ENCODE measurements at places on chromosomes 3 and 15.

GRCh38 chr3:43490640-43491185, 131.1 kb downstream of the ANO10 start:
- no peak for DNase-seq

GRCh38 chr15:39542385-39543065, 38.4 kb upstream of the THBS1 start:
- no peak for DNase-seq

DNA sequence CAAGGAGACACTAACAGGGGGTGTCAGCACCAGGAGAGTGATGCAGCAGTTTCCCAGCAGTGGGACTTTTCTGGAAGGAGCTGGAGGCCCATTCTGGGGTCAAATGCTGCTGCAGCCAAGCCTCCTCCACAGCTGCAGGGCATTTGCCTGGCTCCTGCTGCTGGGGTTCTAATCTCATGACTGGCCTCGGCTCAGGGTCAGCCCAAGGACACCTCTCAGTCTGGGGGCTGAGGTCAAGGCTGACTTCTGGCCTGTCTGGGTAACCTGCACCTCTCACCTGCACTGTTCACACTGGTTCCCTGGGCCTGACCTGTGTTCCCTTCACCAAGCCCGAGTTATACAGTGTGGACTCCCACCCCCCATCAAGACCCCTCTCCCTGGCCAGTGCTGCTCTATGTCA, 10.4 kb upstream of the C15orf39 start:
- no peak for DNase-seq

GRCh38 chr15:67917636-67918035, 77.8 kb upstream of the RNU6-1 start:
- DNase-seq: no peak

DNA sequence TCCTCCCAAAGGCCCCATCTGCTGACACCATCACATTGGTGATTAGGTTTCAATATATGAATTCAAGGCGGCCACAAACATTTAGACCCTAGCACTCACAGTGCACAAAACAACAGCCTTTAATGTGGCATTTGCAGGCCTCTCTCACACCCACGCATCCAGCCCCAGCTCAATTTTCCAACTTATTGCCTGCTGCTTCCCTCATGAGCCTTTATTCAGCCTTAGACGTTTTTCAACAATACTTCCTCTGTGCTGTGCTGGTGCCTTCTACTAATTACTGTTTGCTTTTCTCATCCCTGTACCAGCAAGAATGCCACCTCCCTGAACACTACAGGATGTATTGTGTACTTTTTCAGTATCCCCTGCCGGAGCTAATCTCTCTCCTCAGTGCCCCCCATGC, 334.6 kb downstream of the GABRB3 start:
- no peak for DNase-seq

DNA sequence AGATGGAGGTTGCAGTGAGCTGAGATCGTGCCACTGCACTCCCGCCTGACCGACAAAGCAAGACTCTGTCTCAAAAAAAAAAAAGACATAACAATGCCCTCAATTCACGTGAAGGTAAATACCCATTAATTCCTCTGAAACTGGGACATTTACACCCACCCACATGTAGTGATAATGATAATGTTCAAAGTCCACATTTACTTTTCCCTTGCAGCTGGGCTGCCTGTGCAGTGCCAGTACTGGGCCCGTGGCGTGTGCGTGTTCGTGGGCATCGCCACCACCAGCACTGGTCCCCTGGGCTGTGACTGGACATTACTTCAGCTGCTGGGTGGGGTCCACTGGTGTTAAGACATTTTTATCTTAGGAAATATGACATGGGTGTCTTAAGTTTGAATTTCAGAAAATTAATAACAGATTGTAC, 123.6 kb downstream of the SLC25A26 start:
- DNase-seq: no peak

DNA sequence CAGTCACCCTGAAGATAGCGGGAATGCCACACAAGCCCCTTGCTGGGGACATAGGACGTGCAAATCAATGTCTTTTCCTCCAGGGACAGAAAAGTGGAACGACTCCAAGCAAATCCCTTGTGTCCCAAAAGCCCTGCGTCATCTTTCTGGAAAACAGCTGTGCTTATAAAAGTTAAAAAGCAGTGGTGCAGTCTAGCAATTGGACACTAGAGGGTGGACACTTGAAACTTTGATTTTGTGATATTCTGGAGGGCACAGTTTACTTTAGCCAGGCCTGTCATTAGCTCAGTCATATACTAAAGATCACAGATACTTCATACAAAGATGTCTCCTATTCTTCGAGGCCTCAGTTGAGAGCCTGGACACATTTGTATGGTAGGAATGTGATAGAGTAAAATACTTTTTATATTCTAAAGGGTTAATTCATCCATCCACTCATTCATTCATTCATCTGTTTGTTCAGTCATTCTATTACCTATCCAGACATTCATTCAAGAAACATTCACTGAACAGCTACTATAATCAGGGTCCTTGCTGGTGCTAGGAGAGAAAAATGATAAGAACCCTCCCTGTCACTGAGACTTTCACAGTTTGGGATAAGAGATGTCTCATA, 63.8 kb upstream of the ANKRD34C start:
- no peak for DNase-seq

DNA sequence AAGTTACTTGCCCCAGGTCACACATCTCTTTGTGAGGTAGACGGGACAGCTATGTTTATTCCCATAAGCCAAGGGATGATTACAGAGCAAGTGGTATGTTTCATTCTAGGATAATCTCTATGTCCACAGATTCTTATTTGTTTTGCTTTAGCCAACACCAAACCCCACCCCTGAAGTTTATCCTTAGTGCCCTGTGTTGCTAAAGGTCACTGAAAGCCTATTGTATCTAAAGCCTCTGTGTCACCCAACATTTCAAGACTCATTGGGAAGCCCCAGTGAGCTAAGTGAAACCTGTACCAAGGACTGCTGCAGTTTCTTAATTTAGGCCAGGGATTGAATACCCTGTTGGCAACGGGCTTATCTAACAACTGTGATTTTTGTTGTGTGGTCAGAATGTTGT, 135.6 kb downstream of the ADAMTS9 start:
- DNase-seq: no peak

GRCh38 chr15:62390791-62391640, 225.9 kb upstream of the C2CD4B start:
- DNase-seq: no peak

DNA sequence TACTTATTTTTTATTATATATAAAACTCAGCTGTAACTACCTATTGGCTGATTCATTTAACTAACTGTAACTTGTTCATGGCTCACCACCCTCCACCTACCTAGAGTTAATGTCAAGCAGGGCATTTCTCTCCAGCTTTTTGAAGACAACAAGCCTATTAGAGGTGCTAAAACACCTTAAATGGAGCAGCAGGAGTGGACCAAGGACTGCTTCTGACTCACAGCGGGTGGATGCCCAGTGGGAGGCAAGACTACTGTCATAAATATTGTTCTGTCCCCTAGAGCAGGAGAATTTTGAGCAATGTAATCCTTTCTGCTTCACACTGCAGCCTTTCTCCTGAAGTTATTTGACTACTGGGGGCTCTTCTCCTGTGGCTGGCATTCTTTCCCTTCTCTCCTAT, 146.9 kb downstream of the CLSTN2 start:
- no peak for DNase-seq

DNA sequence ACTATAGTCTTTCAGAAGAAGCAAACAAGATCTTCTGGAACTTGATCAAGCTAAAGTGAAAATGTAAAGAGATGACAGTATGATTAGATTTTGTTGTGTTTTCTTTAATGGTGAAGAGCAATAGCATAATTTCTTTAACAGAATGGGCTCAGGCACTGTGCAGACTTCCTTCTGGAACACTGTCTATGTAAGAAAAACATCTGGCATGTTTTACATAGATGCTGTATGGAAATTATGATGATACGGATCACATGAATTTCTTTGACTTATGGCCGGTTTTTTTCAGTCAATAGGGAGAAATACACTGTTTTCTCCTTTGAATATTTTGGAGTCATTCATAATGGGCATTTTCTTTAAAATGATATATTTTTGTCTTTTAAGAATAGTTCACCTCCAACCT, 42.6 kb downstream of the PHLDB2 start:
- DNase-seq: no peak

- no peak for DNase-seq
Observed at GRCh38 chr15:66226736-66227135, 26.8 kb downstream of the MEGF11 start.

DNA sequence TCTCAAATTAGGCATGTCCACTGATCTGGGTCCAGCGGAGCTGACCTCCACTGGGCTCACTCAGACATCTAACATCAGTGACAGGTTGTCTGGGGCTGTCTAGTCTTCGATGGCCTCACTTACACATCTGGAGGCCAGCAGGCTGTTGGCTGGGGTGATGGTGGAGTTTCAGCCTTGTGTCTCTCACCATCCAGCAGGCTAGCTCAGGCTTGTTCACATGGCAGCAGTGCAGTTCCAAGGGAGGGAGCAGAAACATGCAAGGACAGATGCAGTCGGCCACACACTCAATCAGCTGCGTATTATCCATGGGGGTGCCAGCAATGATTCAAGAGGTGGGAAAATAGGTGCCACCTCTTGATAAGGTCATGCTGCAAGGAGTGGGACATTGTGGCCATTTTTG, 292.5 kb downstream of the SHQ1 start:
- DNase-seq: no peak

Data from stimulated activated CD8-positive, alpha-beta memory T cell treated with anti-CD3 and anti-CD28 coated beads, Interleukin-15, amount 100 ng/mL, for 24 hours (primary cell).